ENCODE measurements at places on chromosomes 12 and 14. TPM values are rescaled to one million over a fixed set of nuclear protein-coding genes. Genes with fewer than 3 reads are reported as not detected.

DNA sequence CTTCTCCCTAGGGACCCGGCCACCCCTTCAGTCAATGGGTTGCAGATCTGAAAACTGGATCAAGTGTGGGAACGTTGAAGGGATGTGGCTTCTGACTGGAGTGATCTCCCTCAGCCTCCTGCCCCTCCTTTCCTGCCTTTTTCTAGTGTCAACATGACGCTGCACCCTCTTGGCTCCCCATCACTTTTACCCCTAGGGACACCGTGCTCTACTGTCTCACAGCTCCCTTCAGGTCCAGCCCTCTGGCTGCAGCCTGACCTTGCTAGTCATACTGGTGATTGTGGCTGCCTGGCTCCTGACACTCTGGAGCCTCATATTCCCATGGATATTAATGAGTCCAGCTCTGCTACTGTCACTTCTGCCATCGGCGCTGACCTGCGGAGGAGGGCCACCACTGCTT is 51.5 kb upstream of the RASSF3 start:
- no peak for DNase-seq

DNA sequence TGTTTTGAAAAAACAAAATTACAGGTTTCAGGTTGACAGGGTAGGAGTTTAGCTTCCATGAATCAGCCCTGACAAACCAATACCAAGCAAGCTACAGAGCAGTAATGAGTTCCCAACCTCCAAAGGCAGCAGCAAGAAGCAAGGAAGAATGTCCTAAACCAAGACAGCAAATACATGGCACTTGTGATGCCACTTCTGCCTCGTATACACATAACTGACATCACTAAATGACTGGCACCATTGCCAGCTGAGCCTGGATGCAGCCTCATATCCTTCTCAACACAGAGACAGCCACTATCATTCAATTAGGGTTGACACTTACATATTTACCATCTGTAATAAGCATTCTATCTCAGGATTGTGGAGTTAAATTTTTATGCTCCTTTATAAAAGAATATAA is 35.0 kb upstream of the MDM1 start:
- DNase-seq = no peak

DNA sequence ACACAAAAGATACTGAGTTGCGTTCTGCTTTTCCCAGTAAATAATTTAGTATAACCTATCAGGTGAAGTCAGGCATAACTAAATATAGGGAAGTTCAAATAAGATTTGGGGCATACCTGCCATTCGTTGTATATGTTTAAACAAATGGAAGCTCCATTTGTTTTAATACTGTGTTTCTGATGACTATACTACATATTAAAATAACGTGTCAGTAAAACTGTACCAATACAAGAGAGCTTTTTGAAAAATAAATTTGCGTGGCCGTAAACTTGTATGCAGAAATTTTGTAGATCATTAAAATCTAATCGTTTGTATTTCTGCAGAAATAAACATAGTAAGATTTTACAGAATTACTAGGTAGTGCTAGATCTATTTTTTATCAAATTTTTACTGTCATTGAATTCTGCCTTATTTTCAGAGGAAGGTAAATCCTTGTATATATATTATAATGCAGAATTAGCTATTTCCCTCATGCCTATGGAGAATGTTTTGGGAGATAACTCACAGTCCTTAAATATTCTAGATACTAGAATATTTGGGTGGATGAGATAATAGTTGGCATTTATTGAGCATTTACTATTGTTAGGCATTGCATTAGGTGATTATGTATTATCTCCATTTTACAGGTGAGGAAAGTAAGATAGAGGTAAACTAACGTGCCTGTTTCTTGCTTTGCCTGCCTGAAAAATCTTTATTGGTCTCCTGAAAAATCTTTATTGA is 1.5 kb downstream of the SCFD1 start:
- no peak for DNase-seq

DNA sequence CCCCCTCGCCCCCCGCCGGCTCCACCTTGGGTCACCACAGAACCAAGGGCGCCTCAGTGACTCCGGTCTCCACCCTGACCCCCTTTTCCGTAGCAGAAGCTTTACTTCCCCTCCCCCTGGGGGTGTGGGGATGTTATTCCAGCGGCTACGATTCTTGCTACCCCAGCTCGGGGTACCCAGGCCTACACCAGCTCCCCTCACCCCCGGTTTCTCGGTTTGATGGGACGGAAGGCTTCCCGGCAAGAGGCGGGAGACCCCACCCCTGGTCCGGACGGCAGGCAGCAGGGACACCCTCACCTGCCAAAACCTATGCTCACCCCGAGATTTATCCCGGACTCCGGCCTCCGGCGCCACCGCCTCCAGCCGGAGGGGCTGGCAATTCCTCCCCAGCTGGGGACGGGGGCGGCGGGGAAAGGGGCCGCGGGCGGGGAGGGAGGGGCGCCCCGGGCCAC is 619 bp downstream of the RAB15 start:
- DNase-seq = no peak

- peak; percentile 49 for DNase-seq
Observed at GRCh38 chr12:96985515-96986362, 78.7 kb downstream of the NEDD1 start.

- peak; percentile 68 for DNase-seq
Observed at GRCh38 chr12:14884458-14884878, 1.2 kb downstream of the MGP start.

- DNase-seq = no peak
Observed at GRCh38 chr12:12007001-12007712, 63.6 kb upstream of the BCL2L14 start.

DNA sequence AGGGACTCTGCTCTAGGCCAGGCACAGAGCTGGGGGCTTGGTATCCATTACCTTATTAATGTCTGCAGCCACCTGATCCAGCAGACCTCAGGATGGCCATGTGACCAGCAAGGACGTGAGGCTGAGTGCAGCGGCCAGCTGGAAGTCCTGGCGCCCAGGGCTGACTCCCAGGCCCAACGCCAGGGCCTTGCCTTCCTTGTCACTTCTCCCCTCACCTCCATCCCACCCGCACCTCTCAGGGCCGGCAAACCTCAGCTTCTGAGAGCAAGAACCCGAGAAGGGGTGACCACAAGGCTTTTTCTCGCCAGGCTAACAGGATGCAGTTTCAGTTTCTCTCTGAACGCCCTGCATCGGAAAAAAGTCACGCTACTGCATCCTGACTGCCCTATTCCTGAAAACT is 15.4 kb downstream of the RAB35 start:
- no peak for DNase-seq

GRCh38 chr12:103912069-103912468 is 18.1 kb upstream of the HSP90B1 start:
- no peak for DNase-seq

- no peak for DNase-seq
Observed at GRCh38 chr12:124661341-124661740, 93.9 kb upstream of the NCOR2 start.

DNA sequence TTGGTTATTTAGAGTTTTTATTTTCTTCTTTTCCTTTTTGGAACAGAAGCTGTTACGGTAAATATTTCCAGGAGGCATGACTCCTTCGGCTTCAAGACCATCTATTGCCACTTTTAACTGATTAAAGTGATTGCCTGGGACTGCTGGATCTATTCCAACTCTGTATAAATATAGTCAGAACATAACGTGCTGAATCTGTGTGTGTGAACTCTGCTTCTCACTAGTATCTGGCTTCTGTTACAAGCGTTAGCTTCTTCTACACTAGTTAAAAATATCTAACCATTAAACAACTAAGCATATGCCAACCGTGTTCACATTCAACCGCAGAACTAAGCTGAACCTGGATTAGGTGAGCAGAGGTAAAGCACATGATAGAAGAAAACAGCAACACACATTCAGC is 49.0 kb downstream of the TMTC1 start:
- no peak for DNase-seq

DNA sequence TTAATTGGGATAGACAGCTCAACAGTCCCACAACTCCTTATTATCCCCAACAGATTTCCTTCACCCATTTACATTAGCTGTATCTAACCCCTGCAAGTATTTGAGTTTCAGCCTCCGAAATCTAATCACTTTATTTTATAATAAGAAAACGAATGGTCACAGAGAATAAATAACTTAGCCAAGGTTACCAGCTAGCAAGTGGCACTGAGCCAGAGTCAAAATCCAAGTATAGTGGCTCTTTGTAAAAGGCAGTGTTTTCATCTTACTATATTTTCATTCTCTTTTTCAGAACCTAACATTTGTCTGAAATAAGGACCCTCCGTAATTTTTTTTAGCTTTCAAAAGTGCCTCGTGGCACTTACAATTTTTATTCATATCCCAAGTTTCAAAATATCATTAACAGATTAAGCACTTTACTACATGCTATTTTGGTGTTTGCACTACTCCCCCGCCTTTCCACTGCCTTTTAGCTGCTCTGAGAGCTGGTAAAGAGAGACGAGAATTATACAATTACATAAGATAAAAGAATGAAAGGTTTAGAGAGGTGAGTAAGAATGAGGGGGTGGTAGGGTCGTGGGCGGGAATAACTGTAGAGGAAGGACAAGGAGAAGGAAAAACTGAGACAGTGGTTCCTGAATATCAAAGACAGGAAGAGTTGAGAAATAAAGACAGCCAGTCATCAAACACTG is 3.7 kb upstream of the USP15 start:
- DNase-seq = no peak

- DNase-seq = no peak
Observed at GRCh38 chr14:83548061-83548839, 1981.7 kb upstream of the FLRT2 start.

DNA sequence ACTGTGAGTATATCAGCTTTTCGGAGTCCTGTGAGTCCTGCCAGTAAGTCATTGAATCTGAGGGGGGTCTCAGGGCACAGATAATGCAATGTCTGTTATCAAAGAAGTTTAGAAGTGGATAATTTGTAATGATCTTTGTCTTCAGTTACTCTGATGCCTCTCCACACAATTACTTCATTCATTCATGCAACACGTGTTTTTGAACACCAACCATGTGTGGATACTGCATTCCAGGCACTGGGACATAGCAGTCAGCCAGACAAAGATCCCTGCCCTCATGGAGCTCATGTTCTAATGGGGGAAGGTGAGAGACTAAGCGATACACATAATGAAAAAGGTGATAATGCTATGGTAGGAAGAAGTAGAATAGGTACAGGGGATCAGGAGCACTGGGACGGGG is 60.8 kb upstream of the SCN8A start:
- no peak for DNase-seq

- no peak for DNase-seq
Observed at GRCh38 chr12:8849876-8850275, 27.5 kb downstream of the A2ML1 start.

GRCh38 chr12:85457016-85457415 is 177.0 kb downstream of the ALX1 start:
- no peak for DNase-seq

- no peak for DNase-seq
Observed at GRCh38 chr12:12278899-12279298, 12.1 kb upstream of the LRP6 start.

- peak; percentile 12 for DNase-seq
Observed at GRCh38 chr12:1473418-1473817, 121.0 kb downstream of the FBXL14 start.

GRCh38 chr14:20745571-20746358 is at the start of gene EDDM3A:
EDDM3A (plus strand) TSS chr14:20745887; CDS start chr14:20747581, 1,694 bp downstream.
- no peak for DNase-seq

DNA sequence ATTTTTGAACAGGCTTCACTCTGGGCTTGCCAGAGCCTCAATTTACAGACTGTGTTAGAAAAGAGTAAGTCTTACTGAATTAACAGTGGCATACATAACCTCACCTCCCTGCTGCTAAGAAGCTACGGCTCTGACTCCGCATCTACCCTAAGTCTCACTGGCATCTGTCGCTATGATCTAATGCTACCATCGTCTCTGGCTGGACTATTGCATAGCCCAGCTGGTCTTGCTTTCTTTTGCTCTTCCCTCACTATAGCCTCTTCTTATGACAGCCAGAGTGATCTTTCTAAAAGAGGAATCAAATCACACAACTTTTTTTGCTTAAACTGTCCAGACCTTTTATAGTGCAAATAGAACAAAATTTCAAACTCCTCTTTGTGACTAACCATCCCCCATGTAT is 81.1 kb downstream of the SLC24A4 start:
- DNase-seq = no peak

Gene TIMM9
- total RNA-seq = 84.3 TPM

Gene NOVA1
- total RNA-seq = not detected

Gene AMN
- 0.75 TPM for total RNA-seq

Gene ANKS1B
- total RNA-seq = 0.39 TPM

Gene KLRC1
- total RNA-seq = 12.9 TPM

Gene KRT73
- total RNA-seq = not detected

Gene NTN4
- total RNA-seq = not detected

Gene KRT86
- total RNA-seq = 0.31 TPM

Gene PLEKHG7
- total RNA-seq = not detected

Gene SERPINA12
- total RNA-seq = not detected

Gene ANKRD33
- total RNA-seq = not detected

Gene RBM19
- 114 TPM for total RNA-seq

Gene MANSC1
- total RNA-seq = 0.31 TPM

Gene MFAP5
- total RNA-seq = not detected

Gene CISTR
- total RNA-seq = not detected

Gene AKAP6
- total RNA-seq = 1.4 TPM

Data from CD8-positive, alpha-beta memory T cell (primary cell).